HT-29 (cell line): ENCODE measurements at places on chromosomes 3 and 15.

DNA sequence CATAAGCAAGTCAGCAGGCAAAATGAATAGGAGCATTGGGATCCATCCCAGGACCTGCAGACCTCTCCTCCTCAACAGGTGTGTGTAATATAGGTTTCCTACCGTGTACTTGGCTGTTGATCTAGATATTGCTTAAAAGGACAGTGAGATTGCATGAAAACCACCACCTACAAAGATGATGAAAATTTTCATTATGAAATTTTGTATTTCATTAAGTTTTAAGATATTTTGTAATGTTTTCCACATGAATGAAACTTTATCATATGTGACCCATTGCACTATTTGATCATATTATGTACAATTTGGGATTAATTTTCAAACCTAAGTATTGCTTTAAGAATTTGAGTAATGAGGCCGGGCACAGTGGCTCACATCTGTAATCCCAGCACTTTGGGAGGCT, 94.3 kb upstream of the TRPM1 start:
- no peak for DNase-seq

DNA sequence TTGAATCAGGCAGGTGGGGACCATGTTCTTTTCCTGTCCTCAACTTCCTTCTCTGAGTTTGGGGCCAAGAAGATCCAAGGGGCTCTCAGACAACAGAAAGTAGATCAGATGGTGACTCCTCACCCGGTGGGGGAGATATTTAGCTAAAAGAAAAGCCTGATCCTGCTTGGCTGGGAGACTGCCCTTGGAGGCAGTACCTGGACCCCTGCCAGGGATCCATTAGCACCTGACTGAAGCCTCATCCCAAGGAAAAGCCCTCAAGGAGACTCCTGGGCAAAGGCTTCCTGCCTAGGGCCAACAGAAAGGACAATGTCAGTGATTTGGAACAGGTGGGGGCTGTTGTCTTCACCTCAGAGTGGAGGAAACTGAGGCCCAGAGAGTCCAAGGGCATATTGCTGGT, 33.5 kb upstream of the HHATL start:
- no peak for DNase-seq

DNA sequence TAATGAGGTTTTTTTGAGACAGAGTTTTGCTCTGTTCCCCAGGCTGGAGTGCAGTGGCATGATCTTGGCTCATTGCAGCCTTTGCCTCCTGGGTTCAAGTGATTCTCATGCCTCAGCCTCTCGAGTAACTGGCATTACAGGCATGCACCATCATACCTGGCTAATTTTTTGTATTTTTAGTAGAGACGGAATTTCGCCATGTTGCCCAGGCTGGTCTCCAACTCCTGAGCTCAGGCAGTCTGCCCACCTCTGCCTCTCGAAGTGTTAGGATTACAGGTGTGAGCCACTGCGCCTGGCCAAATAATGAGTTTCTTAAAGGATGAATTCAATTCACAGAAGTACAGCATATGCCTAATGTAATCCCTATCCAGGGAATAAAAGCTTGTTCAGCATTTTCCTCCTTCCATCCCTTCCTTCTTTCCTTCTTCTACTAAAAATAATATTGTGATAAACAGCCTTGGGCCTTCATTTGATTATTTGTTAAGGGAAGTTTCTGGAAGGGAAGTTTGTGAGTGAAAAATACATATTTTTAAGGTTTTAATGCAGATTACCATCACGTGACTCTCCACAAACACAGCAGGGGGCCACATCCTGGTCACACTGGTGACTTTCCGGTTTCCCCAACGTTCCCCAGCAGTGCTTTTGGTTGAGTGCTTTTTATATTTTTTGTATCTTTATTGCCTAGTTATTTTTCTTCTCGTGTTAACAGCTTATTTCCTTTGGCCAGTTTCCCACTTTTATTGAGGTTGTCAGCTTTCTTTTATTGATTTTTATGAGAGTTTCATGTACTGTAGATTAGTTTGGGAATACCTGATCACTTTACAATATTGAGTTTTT, 116.8 kb downstream of the USP13 start:
- no peak for DNase-seq

DNA sequence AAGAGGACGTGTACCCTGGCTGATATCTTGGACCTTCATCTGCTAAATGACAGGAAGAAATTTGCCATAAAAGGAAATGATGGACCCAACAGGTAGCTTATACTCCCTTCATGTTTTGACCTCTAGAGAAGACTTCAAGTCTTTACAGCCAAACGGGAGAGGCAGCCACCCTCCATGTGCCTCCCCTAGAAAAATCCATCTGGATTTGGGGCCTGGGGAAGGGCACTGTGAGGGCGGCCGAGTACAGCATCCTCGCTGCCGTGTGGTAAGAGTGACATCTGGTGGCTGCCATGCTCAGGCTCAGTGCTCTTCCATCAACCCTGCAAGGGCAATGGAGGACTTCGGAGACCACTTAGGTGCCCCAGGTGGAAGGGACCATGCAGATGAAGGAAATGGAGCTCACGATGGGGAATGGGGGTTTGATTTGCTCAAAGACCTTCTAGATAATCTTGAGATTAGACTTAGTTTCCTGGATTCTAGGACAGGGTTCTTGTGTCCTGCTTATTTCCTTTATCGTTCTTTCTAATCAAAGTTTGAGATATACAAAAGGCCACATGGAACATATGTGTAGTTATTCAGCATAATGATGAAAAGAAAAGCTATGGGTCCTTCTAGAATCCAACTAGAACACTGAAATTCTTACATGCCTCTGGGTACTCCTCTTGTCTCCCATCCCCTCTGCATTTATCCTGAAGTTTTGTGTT, 44.4 kb downstream of the AQP9 start:
- DNase-seq = peak; percentile 70

- no peak for DNase-seq
These were observed 542.5 kb upstream of the UBE2E2 start for GRCh38 chr3:22660606-22661005.

DNA sequence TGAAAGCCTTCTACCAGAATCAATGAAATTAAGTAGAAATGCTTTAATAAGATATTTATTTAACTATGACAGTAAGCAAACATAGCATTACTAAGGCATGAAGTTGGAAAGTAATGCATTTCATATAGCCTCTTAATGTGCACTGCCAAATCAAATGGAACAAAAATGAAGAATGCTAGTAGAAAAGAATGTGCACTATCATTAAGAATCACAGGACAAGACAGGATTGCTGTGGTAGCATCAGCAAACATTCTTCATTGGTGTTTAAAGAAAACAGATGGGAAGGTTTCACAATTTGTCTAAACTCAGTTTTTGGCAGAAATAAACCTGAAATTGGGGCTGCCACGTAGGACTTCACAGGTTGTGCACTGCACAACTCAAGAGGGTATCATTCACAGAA, 168.9 kb downstream of the CNTN3 start:
- no peak for DNase-seq

DNA sequence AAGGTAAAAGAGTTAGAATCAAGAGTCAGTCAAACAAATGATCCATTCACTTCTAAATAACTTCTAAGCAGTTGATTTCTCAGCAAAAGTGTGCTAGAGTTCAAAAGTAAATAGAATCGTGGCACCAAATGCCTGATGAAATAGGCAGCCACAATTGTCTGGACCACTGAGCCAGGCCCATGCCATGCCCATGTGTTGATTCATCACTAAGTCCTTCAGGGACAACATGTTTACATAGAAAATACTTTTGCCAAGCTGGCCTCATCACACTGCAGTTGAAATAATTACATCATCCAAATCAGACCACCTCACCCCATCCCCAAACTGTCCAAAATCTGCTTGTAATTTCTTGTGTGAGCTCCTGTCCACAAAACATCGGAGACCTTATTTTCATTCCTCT, 216.3 kb downstream of the IGSF11 start:
- no peak for DNase-seq

DNA sequence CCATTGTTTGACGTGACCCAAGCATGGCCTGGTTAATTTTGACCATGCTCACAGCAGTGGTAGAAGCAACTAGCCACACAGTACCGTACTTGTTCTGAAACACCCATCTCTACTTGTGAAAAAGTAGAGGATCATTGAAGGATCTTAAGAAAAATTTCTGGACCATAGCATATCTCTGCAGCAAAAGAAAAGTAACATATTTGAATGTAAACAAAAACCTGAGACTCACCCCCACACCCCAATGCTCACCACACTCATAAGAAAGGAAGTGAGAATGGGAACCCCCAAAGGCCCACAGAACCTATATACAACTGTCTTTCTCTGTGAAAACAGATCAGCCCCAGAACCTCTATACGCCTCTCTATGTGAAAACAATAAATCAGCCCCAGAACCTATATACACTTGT, 33.8 kb upstream of the TFRC start:
- DNase-seq = no peak

DNA sequence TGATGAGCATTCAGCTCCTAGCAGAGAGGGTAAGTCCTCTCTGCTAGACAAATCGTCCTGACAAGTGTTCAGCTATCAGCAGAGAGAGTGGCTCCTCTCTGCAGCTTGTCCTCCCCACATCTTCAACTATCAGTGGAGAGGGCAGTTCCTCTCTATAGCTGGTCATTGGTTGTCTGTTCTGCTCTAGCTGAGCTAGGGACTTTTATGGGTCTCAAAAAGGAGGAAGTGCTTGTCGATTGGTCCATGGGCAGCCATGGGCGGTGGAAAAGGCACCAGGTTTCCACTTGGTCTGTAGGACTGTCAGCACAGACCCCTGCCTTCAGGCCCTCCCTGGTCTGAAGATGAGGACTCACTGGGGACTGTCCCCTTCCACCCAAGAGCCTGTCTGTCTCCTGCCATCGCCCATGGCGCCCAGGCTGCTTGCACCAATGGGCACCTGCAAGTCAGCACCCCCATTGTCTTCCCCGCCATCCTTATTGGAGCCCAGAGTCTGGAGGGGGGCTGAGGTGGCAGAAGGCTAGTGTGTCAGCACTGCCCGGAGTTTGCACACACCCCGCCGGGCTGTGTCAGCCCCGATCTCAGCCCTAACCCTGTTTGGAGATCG, 264.7 kb downstream of the ZBBX start:
- no peak for DNase-seq

DNA sequence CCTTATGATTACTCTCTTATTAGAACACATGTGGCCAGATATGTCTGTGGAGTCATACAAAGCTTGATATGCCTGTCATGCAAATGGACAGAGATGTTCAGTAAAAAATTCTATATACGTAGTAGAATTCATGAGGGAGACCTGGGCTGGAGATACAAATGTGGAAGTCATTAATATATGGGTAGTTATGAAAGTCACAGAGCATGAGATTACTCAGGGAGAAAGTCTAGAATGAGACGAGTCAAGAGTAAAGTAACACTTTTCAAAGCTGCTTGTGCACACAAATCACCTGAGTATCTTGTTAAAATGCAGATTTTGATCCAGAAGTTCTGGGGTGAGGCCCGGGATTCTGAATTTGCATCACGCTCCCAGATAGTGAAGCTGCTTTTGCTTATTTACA, 28.4 kb downstream of the OXSM start:
- no peak for DNase-seq

GRCh38 chr3:29822071-29822470, 541.2 kb downstream of the RBMS3 start:
- no peak for DNase-seq

GRCh38 chr3:169694117-169694516, 30.6 kb upstream of the MECOM start:
- DNase-seq = no peak

DNA sequence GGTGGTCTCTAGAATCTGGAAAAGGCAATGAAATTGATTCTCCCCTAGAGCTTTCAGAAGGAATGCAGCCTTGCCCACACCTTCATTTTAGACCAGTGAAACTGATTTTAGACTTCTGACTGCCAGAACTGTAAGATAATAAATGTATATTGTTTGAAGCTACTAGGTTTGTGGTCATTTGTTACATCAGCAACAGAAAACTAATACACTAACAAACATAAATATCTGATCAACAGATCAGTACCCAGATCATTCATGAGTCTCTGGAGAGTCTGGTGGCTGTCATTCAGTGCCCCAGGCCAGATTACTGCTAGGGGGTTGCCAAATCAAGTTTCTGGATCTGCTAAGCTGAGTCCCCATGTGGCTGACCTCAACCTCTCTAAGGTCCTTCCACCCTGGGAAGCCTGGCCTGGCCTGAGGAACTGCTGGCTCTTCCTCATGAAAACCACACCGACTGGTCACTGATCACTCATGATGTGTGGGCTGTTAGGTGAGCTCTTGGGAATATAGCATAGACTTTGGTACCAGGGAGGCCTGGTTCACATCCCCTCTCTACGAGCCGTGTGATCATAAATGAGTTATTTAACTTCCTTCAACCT, 11.1 kb upstream of the LACTB start:
- DNase-seq = no peak

GRCh38 chr15:52112203-52112750, 298 bp downstream of the BCL2L10 start:
- peak; percentile 64 for DNase-seq

DNA sequence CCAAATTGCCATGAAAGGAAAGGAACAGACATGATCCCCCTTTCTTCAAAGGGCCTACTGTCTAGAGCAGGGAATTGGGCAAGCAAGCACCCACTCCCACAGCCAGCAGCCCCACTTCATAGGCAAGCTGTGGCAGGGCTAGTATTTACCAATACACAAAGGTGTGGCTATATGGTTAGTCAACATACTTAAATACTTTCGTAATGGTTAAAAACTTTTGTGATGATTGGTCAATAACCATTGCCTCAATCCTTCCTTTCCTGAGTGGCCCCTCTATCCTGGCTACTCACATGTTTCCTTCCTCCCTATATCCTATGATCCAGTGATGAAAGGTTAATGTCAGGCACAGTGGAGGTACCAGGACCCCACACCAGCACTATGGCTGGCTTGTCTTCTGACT, 30.1 kb upstream of the ARL8B start:
- DNase-seq = no peak

DNA sequence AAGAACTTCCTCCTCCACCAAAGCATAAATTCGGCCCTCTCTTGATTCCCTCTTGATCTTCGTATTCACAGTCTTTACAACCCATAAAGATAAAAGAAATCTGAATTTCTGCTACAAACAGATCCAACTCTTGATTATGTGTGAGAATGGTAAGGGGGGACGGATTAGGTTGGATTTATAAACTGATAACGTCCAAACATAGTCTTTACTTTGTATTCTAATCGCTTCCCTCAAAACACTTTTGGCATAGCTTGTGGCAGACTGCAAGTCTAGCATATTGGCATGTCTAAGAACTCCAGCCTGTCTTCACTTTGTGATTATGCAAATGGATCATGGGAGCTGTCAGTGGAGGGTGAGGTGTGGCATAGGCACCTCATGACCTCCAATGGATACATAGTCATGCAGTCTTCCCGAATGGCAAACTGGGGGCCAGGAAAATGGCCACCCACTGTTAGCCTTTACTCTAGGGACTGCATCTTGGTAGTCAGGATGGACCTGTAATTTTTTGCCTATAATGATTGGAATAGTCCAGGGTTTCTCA, 24.3 kb upstream of the GPR171 start:
- DNase-seq = no peak
